T-helper 22 cell (primary cell): ENCODE measurements at places on chromosomes 1 and 21.

DNA sequence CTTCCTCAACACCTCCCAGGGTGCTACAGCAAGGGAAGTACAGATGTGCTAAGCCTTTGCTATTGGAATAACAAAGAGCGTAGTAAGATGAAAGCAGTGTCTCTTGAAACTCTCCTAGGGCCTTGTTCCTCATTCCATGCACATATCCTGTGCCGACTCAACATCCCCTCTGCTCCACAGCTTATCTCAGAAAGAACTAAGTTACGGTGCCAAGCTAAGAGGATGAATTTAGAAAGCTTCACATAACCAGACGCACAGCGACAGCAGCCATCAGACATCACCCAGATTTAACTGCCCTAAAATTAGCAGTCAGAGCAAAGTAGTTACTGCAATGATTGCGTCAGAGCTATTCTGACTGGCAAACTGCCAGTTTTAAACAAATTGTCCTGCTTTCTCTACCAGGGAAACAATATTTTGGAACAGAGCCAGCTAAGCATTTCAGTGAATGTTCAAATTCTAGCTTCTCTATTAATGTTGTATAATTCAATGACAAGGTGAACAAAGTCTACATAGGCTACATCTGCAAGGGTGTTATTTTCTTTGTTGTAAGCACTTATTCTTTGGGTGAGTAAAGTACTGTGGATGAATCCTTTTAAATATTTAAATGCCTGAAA lies 9.5 kb downstream of the SIPA1L2 start:
- no peak for DNase-seq

- no peak for DNase-seq
Observed at GRCh38 chr1:206503591-206504362, 3.6 kb upstream of the RASSF5 start.

DNA sequence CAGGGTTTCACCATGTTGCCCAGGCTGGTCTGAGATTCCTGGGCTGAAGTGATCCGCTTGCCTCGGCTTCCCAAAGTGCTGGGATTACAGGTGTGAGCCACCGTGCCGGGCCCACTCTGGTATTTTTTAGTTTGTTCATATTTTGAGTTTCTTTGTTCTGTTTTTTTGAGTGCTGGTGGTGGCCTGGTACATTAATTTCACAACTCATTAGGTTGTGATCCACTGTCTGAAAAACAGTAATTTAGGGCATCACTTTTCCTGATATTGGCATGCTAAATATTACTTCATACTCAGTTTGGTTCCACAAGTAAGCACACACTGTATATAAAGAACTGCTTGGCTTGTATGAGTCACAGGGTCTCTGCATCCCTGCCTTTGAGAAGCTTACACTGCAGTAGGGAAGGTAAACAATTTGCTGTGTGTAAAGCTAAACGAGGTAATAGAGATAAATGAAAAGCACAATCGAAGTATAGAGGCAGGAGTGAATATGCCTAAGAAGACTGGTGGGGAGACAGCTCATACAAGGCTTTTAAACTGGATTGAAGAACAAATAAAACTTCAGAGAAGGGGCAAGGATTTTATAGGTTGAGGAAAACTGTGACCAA lies 7.7 kb downstream of the SNX27 start:
- no peak for DNase-seq

DNA sequence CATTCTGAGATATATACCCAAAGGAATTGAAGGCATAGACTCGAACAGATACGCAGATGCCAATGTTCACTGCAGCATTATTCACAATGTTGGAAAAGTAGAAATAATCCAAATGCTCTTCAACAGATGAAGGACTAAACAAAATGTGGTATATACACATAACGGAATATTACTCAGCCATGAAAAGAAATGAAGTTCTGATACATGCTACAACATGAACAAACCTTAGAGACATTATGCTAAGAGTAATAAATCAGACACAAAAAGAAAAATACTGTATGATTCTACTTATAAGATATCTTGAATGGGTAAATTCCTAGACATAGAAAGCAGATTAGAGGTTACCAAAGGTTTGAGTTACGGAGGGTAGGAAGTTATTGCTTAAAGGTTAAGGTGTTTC lies 57.9 kb downstream of the SLC25A24 start:
- no peak for DNase-seq

DNA sequence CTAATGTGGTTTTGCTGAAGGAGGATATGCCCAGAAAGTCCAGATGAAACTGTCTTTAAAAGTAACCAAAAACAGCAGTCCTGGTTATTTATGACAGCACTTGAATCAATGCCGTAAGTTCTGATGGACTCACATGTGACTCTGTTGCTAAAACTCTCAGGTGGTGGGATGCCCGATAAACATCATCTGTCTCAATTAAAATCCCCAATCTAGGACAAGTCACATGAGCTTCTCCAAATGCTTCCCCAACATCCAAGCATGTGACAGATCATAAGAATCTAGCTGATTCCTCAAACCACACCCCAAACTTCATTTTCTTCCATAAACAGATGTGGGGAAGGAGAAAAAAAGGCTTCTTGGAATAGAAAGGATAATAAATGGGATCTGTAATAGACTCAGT lies 786 bp upstream of the CTSK start:
- DNase-seq = no peak

GRCh38 chr1:235052067-235053008 lies 76.3 kb downstream of the TOMM20 start:
- DNase-seq = no peak

- DNase-seq = no peak
Observed at GRCh38 chr1:30668546-30669327, 54.6 kb downstream of the MATN1 start.

- DNase-seq = no peak
Observed at GRCh38 chr1:94734963-94735901, 84.9 kb upstream of the SLC44A3 start.

DNA sequence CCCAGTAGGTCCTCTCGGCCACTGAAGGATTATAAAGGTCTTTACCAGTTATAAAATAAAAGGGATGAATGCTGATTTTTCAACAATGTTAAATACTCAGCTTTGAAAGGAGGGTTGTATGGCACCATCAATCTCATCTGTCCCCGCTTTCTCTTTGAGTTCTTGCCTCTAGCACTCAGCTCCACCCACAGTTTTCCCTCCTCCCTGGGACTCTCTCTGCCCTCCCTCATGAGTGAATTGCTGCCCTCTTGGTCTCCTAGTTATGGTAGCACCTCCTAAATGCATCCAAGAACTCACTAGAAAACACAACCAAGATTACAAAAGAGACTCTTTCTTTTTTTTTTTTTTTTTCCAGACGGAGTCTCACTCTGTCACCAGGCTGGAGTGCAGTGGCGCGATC lies 91.0 kb downstream of the TEX35 start:
- no peak for DNase-seq
